ENCODE measurements at places on chromosomes 12 and 14. TPM values are rescaled to one million over a fixed set of nuclear protein-coding genes. Genes with fewer than 3 reads are reported as not detected.

The KRT73 gene
- total RNA-seq = not detected

The HOXC6 gene
- not detected for total RNA-seq

- no peak for DNase-seq
- H3K36me3 ChIP-seq = no peaks in the 10 kb centered on the region
- no peaks in the 10 kb centered on the region for H3K27me3 ChIP-seq
- H3K4me3 ChIP-seq = no peak overlapping the region
- no peaks in the 10 kb centered on the region for H3K4me1 ChIP-seq
- H3K27ac ChIP-seq = no peak overlapping the region
These were observed 118.2 kb downstream of the GPR135 start for GRCh38 chr14:59346796-59347510.

GRCh38 chr12:2402073-2402579 lies 349.3 kb downstream of the CACNA1C start:
- H3K36me3 ChIP-seq = no peaks in the 10 kb centered on the region
- no peak overlapping the region for H3K27ac ChIP-seq

DNA sequence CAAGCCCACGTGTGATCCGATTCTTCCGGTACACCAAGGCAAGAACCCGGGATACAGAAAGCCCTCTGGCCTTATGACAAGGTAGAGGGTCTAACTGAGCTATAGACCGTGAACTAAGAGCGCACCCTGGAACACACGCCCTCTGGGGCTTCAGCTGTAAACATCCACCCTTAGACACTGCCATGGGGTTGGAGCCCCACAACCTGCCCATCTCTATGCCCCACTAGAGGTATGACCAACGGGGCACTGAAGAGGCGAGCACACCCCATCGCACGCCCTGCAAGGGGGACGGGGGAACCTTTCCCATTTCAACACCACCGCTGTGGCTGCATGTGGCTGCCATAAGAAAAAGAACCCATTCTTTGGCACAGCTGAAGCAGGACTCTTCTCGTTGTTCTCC lies 1206.0 kb upstream of the TMEM132C start:
- H3K27me3 ChIP-seq = no peaks in the 10 kb centered on the region
- no peaks in the 10 kb centered on the region for H3K36me3 ChIP-seq
- no peaks in the 10 kb centered on the region for H3K4me1 ChIP-seq
- no peak for DNase-seq
- H3K4me3 ChIP-seq = no peak overlapping the region

DNA sequence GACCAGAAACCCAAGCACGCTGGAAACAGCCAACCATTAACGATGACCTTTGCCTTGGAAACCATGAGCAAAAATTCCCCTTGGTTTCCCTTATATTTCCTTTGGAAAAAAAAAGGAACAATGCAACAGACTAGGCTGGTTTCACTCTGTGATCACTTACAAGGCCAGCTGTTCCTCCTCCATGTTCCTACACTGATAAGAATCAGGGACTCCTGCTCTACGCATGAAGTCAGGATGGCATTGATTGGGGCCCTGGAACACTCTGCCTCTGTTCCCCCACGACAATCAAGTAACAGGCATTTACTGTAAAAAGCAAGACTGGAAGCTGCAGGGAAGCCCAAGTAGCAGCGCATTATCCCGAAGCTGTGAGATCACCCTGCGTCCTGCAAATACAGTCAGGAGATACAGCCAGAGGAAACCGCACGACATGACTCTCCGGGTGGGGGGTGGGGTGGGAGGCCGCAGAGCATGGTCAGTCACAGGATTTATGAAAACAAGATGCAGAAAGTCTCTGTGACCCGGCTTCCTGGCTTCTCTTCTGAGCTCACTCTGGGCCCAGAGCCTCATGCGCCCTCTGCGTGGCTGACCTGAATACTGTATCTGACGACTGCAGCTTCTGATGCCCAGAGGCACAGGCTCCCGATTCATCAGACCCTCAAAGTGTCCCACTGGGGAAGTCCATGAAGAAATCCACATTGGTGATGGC lies 31.1 kb downstream of the SSH1 start:
- no peak for DNase-seq
- peaks cover 69% of the 10 kb centered on the region for H3K4me1 ChIP-seq
- peak overlapping the region; percentile 53 for H3K4me3 ChIP-seq
- H3K27me3 ChIP-seq = no peaks in the 10 kb centered on the region

GRCh38 chr14:100601064-100601463 lies 13.8 kb upstream of the BEGAIN start:
- no peak for DNase-seq
- no peaks in the 10 kb centered on the region for H3K4me1 ChIP-seq
- no peak overlapping the region for H3K27ac ChIP-seq
- no peak overlapping the region for H3K4me3 ChIP-seq
- peaks cover 40% of the 10 kb centered on the region for H3K27me3 ChIP-seq

DNA sequence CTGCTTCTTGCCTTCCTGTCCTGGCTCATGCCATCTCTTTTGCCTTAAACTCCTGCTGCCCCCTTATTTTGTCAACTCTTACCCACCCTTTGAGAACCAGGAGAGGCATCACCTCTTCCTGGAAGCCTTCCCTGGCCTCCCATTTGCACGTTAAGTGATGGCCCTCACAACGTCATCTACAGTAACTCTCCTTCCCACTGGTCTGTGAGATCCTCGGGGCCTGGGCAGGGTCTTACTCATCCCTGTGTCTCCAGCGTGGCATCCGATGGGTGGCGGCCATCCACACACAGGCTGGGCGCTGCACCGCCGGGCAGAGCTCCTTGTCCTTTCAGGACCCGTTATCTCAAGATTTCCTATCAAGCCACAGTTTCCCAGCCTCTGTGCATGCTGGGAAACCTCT lies 16.8 kb upstream of the CACNA2D4 start:
- peaks cover 2% of the 10 kb centered on the region for H3K4me1 ChIP-seq
- no peak overlapping the region for H3K27ac ChIP-seq

GRCh38 chr12:8629486-8630033 lies 16.9 kb upstream of the AICDA start:
- no peak overlapping the region for H3K27ac ChIP-seq
- H3K27me3 ChIP-seq = peaks cover 18% of the 10 kb centered on the region
- no peaks in the 10 kb centered on the region for H3K4me1 ChIP-seq
- H3K4me3 ChIP-seq = no peak overlapping the region
- DNase-seq = no peak
- no peaks in the 10 kb centered on the region for H3K36me3 ChIP-seq

- no peak overlapping the region for H3K27ac ChIP-seq
- H3K36me3 ChIP-seq = no peaks in the 10 kb centered on the region
These were observed 414.3 kb downstream of the NAV3 start for GRCh38 chr12:78244916-78245507.

GRCh38 chr14:51333299-51333698 lies 93.3 kb downstream of the TMX1 start:
- H3K27ac ChIP-seq = no peak overlapping the region

DNA sequence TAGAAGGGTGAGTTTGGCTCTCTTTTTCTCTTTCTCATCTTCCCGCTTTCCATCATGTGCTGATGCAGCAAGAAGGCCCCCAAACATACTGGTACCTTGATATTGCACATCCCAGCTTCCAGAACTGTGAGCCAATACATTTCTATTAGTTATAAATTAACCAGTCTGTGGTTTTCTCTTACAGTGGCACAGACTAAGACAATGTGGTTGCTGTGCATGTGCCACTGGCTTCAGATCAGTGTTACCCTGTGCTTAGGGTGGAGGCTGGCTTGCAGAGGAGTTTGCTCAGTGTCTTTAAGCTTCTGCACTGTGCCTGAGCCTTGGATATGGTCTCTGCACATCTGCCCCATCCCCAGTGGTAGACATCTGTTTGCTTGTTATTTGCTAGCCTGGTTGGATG lies 5.5 kb downstream of the IFI27L2 start:
- no peaks in the 10 kb centered on the region for H3K36me3 ChIP-seq
- H3K27me3 ChIP-seq = peaks cover 11% of the 10 kb centered on the region
- no peak for DNase-seq

Data from activated T-helper 2 cell treated with anti-CD3 and anti-CD28 coated beads, Interferon-gamma antibody, Interleukin-2, Interleukin-4, amounts not matched to agents 10 μg/mL and 5 μg/mL and 100 μg/mL, durations not matched to agents 14 hours and 24 hours and 36 hours (primary cell).